ENCODE measurements at places on chromosomes 7 and 10. TPM values are rescaled to one million over a fixed set of nuclear protein-coding genes. Genes with fewer than 3 reads are reported as not detected.

DNA sequence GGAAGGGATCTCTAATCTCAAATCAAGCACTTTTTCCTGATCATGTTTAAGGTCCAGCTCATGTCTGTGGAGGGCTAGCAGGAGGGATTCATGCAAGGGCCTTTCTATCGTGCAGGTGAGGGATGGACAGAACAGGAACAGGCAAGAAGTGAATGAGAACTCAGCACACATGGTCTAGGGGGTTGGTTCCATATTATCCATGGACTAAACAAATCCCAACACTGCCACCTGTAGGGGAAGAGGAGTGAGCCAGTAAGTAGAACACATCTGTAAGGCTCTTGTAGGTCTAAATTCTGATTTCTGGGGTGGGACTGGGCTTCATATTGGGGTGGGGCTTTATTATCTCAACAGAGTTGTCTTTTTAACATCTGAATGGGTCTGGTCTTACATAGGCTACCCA lies 138.0 kb upstream of the TARP start:
- DNase-seq: no peak
- no peak overlapping the region for H3K4me3 ChIP-seq
- no peaks in the 10 kb centered on the region for H3K36me3 ChIP-seq
- no peaks in the 10 kb centered on the region for H3K27me3 ChIP-seq

- H3K4me3 ChIP-seq: no peak overlapping the region
- DNase-seq: no peak
- no peaks in the 10 kb centered on the region for H3K36me3 ChIP-seq
- H3K27me3 ChIP-seq: no peaks in the 10 kb centered on the region
These were observed 21.3 kb upstream of the SPOCK2 start for GRCh38 chr10:72109636-72110157.

- no peaks in the 10 kb centered on the region for H3K36me3 ChIP-seq
- no peak for DNase-seq
- H3K4me1 ChIP-seq: no peaks in the 10 kb centered on the region
- no peak overlapping the region for H3K27ac ChIP-seq
These were observed 95.0 kb downstream of the CDCA7L start for GRCh38 chr7:21850531-21851285.

DNA sequence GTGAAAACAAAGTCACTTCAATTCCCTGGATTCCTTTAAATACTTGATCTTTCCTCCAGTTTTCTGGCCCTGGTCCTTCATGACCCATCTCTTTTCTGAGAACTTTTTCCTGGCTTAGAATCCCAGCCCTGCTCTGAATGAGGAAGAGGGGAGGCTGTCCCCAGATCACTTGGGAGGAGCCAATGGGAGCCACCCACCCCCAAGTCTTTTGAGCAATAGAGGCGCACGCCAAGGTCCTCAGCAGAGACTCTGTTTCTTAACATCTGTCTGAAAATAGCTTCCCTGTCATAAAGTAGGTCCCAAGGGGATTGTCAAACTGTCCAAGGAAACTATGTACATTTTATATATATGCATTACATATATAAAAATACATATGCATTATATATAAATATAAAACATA lies 126.8 kb downstream of the ADRA2A start:
- H3K27me3 ChIP-seq: no peaks in the 10 kb centered on the region
- no peak overlapping the region for H3K27ac ChIP-seq
- H3K36me3 ChIP-seq: no peaks in the 10 kb centered on the region
- no peak for DNase-seq

- no peaks in the 10 kb centered on the region for H3K4me1 ChIP-seq
- no peak for DNase-seq
- no peak overlapping the region for H3K4me3 ChIP-seq
- H3K36me3 ChIP-seq: no peaks in the 10 kb centered on the region
- no peaks in the 10 kb centered on the region for H3K27me3 ChIP-seq
These were observed 342.5 kb downstream of the PTEN start for GRCh38 chr10:88205842-88206446.

- H3K27ac ChIP-seq: no peak overlapping the region
- no peak for DNase-seq
- peaks cover 17% of the 10 kb centered on the region for H3K27me3 ChIP-seq
- peak overlapping the region; percentile 46 for H3K4me3 ChIP-seq
These were observed 2.0 kb downstream of the CYP26C1 start for GRCh38 chr10:93062514-93063143.

DNA sequence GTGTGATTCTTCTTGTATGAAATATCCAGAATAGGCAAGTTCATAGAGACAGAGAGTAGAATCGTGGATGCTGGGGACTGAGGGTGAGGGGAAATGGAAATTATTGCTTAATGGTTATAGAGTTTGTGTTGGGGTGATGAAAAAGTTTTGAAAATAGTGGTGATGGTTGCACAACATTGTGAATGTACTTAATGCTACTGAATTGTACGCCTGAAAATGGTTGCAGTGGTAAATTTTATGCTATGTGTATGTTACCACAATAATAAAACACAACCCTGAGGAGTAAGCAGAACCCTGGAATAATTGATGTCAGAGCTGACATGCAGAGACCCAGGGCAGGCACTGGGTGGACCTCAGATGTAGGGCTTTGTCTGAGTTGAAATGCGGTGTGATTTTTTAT lies 57.6 kb downstream of the TACR2 start:
- H3K4me3 ChIP-seq: no peak overlapping the region
- H3K4me1 ChIP-seq: peaks cover 46% of the 10 kb centered on the region
- H3K27me3 ChIP-seq: no peaks in the 10 kb centered on the region
- peaks cover 61% of the 10 kb centered on the region for H3K36me3 ChIP-seq

GRCh38 chr7:97119747-97120146 lies 2.2 kb downstream of the SDHAF3 start:
- H3K36me3 ChIP-seq: no peaks in the 10 kb centered on the region
- no peak overlapping the region for H3K4me3 ChIP-seq
- no peak for DNase-seq
- H3K27me3 ChIP-seq: no peaks in the 10 kb centered on the region
- H3K4me1 ChIP-seq: peaks cover 5% of the 10 kb centered on the region
- H3K27ac ChIP-seq: no peak overlapping the region

- no peak overlapping the region for H3K4me3 ChIP-seq
- H3K27ac ChIP-seq: no peak overlapping the region
- H3K4me1 ChIP-seq: no peaks in the 10 kb centered on the region
- DNase-seq: no peak
These were observed 9.2 kb downstream of the GDF2 start for GRCh38 chr10:47331491-47331890.

DNA sequence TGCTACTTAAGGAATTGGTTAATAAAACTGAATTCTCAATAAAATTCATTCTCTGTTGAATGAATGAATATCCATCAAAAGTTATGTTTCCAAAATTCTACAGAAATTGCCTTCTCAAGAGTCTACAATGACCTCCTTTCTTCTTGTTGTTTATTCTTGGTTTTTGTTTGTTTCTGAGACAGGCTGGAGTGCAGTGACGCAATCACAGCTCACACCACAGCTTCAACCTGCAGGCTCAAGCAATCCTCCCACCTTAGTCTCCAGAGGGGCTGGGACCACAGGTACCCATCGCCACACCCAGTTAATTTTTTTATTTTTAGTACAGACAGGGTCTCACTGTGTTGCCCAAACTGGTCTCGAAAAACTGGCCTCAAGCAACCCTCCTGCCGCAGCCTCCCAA lies 97.6 kb downstream of the LMBR1 start:
- no peaks in the 10 kb centered on the region for H3K27me3 ChIP-seq
- DNase-seq: no peak
- no peaks in the 10 kb centered on the region for H3K4me1 ChIP-seq

DNA sequence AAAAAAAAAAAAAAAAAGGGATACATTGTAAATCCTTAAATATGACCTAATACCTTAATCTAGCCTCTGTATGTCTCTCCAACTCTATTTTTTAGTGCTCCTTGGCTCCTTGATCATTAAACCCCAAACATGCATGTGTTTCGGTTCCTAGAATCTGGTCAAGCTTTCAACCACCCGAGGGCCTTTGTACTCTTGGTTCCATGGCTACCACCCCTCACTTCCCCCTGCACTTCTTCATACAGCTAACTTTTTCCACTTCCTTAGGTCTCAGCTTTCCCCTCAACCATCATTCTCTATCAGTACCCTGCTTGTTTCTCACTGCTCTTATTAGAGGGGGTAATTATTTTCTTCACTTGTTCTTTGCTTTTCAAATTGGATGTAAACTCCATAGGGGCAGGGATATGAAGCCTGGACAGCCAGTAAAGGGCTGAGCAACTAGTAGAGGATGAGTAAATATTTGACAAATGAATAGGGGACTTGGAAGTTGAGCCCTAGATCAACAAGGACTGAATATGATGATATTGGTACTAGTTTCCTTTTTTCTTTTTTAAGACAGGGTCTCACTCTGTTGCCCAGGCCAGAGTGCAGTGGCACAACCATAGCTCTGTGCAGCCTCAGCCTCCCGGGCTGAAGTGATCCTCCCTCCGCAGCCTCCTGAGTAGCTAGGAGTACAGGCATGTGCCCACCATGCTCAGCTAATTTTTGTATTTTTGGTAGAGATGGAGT lies 4.3 kb upstream of the GDI2 start:
- H3K27ac ChIP-seq: no peak overlapping the region
- H3K4me3 ChIP-seq: no peak overlapping the region
- H3K4me1 ChIP-seq: peaks cover 14% of the 10 kb centered on the region
- DNase-seq: no peak

DNA sequence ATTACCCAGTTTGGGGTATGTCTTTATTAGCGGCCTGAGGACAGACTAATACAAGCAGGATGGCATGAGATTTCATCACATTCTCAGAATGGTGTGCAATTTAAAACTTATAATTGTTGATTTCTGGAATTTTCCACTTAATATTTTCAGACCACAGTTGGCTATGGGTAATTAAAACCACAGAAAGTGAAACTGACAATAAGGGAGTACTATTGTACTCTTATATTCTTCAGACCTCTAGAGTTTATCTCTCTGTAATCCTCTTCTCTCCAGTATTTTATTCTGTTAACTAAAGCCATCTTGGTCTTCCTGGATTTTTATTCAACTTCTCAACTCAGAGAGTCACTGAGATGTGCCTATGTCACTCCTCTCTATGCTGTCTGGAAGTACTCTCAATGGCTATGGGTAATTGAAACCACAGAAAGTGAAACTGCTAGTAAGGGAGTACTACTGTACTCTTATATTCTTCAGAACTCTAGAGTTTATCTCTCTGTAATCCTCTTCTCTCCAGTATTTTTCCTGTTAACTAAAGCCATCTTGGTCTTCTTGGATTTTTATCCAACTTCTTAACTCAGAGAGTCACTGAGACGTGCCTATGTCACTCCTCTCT lies 118.3 kb downstream of the PPP1R17 start:
- H3K27me3 ChIP-seq: no peaks in the 10 kb centered on the region
- no peak overlapping the region for H3K27ac ChIP-seq
- no peak for DNase-seq
- H3K4me1 ChIP-seq: no peaks in the 10 kb centered on the region

DNA sequence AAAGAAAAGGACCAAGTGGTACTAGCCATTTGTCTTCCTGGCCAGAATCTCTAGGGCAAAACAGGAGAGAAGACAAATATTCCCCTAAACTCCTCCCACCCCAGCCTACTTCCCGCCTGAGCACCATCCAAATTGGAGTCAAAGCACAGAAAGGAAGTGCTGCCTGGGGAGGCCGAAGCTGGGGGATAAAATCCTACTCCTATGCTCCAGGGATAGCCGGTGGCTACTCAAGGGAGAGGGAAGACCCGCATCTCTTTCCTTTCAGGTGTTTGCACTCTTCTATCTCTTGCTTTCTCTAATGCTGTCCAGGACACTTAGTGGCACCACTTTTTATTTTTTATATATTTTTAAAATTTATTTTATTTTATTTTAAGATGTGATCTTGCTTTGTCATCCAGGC lies 7.1 kb upstream of the DUSP5 start:
- H3K27me3 ChIP-seq: no peaks in the 10 kb centered on the region
- no peak for DNase-seq
- H3K4me3 ChIP-seq: no peak overlapping the region
- no peaks in the 10 kb centered on the region for H3K4me1 ChIP-seq
- no peaks in the 10 kb centered on the region for H3K36me3 ChIP-seq
- no peak overlapping the region for H3K27ac ChIP-seq

DNA sequence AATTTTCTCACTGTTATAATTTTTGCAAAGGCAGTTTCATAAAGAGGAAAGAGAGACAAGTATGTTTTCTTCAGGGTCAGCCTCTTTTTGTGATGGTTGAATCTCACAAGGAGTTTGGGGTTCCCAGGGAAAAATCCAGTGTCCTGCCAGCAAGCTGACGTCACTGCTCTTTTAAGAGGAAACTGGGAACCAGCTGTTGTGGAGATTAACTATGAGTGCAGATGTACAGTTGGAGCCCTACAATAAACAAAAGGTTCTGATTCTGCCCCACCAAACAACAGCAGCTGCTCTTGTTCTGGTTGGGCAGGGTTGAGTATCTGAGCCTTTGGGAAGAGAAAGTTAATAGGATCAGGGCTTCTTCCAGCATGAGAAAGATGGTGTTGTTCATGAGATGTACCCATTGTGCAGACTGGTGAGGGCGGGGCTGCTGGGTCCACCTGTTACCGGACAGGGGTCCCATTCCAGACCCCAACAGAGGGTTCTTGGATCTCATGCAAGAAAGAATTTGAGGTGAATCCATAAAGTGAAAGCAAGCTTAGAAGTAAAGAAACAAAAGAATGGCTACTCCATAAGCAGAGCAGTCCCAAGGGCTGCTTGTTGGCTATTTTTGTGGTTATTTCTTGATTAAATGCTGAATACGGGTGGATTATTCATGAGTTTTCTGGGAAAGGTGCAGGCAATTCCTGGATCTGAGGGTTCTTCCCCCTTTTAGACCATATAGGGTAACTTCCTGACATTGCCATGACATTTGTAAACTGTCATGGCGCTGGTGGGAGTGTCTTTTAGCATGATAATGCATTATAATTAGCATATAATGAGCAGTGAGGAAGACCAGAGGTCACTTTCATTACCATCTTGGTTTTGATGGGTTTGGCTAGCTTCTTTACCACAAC lies 12.5 kb downstream of the PRF1 start:
- no peaks in the 10 kb centered on the region for H3K36me3 ChIP-seq
- DNase-seq: no peak
- peak overlapping the region; percentile 2 for H3K27ac ChIP-seq
- no peak overlapping the region for H3K4me3 ChIP-seq
- no peaks in the 10 kb centered on the region for H3K27me3 ChIP-seq

GRCh38 chr7:95229301-95229700 lies 95.0 kb downstream of the PON1 start:
- no peak overlapping the region for H3K27ac ChIP-seq
- H3K36me3 ChIP-seq: no peaks in the 10 kb centered on the region
- no peaks in the 10 kb centered on the region for H3K4me1 ChIP-seq
- DNase-seq: no peak

Gene TAS2R38
- total RNA-seq: not detected

Gene GBX1
- total RNA-seq: not detected

Gene NEUROG3
- not detected for total RNA-seq

Gene FAM25C
- not detected for total RNA-seq

Gene ARMC3
- not detected for total RNA-seq

Gene UPK3B
- total RNA-seq: 9.2 TPM

Gene ATOH7
- not detected for total RNA-seq

Gene TMEM236
- 0.04 TPM for total RNA-seq

Data from esophagus squamous epithelium (tissue), 5 donors.